ENCODE measurements at places on chromosomes 12 and 14.

- no peak for DNase-seq
These were observed 23.2 kb upstream of the KIF26A start for GRCh38 chr14:104115131-104115600.

- DNase-seq, result no peak
These were observed 46.0 kb downstream of the ARID2 start for GRCh38 chr12:45775465-45775864.

GRCh38 chr12:98973395-98973794 is 328.3 kb downstream of the APAF1 start:
- DNase-seq, result peak; percentile 8

DNA sequence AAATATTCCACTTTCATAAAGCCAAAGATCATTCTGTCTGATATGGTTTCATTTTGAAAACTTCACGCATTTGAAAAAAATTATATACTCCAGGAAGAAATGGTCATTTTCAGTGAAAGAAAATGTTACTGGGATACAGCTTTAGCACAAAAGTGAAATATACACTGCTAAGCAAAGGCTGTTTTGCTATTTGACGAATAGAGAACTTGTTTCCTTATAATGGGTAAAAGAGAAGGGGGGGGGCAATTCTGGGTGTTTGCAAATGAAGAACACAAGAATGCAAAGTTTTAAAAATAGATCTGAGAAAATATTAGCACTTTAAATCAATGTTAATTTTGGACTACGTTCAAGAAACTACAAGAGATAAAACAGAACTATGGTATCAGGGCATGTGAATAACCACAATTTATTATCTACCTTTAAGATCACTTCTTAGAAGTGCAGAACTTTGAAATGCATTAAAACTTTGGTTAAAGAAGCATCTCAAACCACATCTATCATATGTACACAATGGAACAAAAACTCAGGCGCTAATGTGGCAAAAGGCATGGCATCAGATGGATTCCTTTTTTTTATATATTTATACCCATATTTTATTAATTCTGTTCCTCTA is 51.1 kb downstream of the EFCAB11 start:
- no peak for DNase-seq

DNA sequence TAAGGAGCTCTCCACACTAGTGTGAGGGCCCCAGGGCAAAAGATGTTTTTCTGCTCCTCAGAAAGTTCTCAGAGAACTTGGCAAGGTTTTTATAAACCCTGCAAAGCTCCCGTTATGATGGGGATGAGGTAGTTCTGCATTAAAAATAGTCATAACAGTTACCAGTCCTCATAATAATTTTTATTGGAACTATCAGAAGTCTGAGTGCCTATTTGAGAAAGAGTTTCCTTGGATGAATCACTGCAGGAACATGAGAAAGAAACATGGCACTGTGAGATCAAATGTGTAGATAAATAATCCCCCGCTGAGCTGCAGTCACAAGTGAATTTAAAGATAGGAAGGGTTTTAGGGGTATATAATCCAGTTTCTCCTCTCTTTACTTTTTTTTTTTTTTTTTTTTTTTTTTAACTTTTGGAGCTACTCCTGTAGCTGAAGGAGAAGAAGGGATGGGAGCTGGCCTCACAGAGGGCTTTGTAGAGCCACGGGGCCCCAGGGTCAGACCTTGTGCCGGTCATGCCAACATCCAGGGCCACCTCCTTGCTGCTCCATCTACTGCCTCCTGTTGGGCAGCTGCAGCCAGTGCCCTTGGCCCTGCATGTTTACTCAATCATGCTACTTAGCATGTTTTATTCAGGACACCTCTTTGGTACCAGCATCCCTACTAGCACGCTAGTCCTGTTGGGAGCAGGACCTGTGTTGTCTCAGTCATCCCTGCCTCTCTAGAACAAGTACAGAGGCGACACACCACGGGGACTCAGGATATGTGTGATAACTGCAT is 39.5 kb downstream of the EVL start:
- DNase-seq, result peak; percentile 75

- DNase-seq, result no peak
These were observed 225.0 kb upstream of the GRIP1 start for GRCh38 chr12:66903782-66904396.

DNA sequence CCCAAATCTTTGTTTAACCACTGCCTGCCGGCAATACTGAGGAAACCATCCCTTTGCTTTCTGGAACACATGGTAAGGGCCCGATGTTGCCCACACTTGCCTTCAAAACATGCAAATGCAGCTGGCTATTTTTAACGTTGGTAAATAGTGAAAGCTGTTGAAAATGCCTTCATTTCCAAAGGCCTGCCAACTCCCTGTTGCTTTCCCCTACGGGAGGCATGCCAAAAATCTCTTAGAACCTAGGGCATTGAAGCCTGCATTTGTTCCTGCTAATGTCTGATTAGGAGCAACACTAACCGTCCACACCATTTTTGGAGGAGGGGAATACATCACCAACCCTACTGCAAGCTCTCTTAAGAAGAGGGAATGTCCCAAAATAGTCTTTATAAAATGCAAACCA is 152.6 kb upstream of the NOS1 start:
- DNase-seq, result no peak

- DNase-seq, result no peak
These were observed 20.1 kb upstream of the CDK17 start for GRCh38 chr12:96420277-96420835.

GRCh38 chr12:130925666-130926015 is 28.1 kb upstream of the ADGRD1 start:
- peak; percentile 9 for DNase-seq

DNA sequence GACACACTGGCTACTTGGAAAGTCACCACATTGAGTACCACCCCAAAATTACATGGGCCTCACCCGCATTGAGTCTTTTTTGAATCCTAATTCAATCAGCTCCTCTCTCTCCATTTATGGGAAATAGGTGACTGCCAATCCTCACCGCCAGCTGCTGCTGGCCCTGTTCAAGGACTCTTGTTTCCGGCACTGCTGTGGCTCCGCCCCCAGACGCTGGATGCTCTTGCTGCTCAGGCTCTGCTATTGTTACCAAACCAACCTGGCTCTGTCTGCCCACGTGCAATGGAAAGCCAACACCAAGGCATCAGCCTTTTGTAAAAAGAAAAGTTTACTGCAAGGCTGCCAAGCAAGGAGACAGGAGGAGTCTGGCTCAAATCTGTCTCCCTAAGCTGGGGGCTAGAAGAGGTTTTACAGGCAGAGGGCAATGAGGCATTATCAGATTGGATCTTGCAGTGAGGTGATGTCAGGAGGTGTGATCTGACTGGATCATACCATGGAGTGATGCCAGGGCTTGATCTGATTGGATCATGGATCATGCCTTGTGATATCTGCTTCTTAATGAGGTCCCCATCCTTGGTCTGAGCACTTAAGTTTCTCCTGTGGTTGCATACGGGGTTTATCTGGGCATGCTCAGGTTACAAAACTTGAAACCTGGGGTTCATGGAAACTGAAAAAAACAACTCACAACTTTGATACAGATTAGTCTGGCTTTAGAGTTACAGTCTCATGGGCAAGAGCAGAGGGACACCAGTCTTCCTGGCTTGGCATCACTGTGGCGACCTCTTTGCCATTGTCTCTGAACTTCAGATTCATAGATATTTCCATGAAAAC is 117.1 kb upstream of the SLC35F4 start:
- no peak for DNase-seq

DNA sequence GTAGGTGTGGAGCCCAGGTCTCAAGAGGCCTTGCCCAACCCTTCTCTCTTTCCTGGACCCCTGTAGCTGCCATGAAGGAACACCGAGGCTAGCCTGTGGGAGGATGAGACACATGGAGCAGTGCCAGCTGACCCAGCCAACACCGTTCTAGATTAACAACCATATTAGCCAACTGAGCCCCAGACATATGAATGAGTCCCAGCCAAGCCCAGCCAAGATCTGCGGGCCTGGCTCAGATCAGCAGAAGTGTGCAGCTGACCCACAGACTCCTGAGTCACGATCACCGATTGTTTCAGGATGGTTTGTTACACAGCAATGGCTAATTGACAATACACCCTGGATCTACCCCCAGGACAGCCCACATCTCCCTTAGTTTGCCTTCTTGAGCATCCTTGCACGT is 82.1 kb downstream of the NTF3 start:
- no peak for DNase-seq

GRCh38 chr12:8561011-8561410 is 20.3 kb upstream of the CLEC4E start:
- no peak for DNase-seq

- no peak for DNase-seq
These were observed 101.6 kb upstream of the PLEKHG7 start for GRCh38 chr12:92601176-92601575.

DNA sequence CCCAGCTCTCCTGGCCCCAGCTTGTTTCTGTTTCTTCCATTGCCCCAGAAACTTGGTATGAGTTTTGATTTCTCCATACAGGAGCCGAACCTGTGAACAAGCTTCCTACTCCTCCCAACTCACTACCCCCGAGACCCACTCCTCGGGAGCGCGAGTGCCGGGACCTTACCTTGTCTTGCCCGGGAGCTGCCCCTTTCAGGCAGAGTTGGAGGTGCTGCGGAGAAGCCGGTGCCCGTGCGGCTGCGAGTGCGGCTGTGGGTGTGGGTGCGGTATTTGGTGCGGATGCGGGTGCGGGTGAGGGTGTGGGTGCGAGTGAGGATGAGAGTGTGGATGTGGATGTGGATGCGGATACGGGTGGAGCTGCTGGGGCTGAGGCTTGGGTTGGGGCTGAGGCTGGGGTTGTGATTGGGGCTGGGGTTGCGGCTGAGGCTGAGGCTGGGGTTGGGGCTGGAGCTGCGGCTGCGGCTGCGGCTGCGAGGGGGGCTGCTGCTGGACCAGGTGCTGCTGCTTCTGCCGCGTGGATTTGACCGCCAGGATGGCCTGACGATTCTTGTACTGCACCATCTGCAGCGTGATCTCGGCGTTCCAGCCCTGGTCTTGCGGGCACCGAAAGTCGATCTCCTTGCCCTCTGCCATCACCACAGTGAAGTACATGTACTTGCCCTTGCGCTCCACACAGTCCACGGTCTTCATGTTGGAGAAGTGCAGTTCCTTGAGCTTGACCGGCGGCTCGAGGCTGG is 1.1 kb downstream of the PHLDA1 start:
- DNase-seq, result peak; percentile 58

- no peak for DNase-seq
These were observed 168.1 kb downstream of the BCAT1 start for GRCh38 chr12:24780697-24781368.

DNA sequence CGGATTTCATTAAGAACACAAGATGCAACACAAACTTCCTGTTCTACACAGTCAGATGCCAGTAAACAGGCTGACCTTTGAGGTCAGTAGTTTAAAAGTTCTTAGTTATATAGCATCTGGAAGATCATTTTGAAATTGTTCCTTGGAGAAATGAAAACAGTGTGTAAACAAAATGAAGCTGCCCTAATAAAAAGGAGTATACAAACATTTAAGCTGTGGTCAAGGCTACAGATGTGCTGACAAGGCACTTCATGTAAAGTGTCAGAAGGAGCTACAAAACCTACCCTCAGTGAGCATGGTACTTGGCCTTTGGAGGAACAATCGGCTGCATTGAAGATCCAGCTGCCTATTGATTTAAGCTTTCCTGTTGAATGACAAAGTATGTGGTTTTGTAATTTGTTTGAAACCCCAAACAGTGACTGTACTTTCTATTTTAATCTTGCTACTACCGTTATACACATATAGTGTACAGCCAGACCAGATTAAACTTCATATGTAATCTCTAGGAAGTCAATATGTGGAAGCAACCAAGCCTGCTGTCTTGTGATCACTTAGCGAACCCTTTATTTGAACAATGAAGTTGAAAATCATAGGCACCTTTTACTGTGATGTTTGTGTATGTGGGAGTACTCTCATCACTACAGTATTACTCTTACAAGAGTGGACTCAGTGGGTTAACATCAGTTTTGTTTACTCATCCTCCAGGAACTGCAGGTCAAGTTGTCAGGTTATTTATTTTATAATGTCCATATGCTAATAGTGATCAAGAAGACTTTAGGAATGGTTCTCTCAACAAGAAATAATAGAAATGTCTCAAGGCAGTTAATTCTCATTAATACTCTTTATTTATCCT is 13.5 kb downstream of the PTGER2 start:
- no peak for DNase-seq

DNA sequence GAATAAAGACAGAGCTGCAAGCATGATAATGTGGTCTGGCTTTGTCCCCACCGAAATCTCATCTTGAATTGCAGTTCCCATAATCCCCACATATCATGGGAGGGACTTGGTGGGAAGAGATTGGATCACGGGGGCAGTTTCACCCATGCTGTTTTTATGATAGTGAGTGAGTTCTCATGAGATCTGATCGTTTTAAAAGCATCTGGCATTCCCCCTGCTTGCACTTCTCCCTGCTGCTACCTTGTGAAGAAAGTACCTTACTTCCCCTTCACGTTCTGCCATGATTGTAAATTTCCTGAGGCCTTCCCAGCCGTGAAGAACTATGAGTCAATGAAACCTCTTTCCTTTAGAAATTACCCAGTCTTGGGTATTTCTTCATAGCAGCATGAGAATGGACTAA is 158.7 kb downstream of the SLC35F4 start:
- DNase-seq, result no peak

DNA sequence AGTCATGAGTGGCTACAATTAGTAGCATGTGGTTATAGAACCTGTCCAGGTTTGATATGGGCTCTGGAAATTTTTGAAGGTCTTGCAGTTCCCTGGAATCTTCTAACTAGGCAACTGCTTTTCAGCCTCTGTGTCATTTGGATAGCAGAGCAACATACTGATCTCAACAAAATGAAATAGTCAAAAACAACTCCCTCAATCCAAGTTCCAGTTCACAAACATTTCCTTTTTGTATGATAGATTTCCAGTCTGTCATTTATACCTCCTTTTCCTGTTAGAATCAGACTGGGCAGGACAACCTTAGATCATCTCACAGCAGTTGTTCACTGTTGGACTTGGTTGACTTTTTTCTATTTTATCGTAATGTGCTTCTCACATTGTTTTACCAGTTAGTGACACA is 442.1 kb upstream of the PDE3A start:
- DNase-seq, result no peak

GRCh38 chr12:91704446-91704845 is 441.2 kb downstream of the BTG1 start:
- DNase-seq, result peak; percentile 58

DNA sequence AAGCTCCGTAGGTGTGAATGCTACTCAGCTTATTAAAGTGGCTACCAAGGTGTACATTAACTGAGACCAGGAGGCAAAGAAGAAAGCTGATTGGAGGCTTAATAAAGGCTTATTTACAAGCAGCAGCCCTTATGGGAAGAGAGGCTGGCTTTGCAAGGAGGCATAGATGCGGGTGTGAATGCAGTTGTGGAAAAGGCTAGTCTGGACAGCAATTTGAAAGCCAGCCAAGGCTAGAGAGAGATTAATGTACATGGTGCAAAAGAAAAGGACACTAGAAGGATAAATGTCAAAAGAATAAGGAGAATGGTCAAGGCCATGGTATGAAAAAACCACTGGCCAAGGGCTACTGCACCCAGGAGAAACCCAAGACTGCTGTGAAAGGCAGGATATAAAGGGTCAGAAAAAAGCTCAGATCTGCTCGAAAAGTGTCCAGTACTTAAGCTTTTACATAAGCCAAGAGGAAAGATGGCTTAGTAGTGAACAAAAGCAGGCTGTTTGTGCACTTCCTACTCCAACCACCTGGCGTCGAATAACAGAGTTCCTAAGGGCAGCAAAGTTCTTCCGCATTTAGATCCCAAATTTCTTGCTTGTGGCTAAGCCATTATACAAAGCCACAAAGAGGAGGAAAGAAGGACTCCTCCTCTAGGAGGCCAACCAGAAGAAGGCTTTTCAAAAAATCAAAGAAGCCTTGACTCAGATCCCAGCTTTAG is 24.0 kb downstream of the KLRK1 start:
- peak; percentile 12 for DNase-seq
